ENCODE measurements at places on chromosomes 12 and 14.

DNA sequence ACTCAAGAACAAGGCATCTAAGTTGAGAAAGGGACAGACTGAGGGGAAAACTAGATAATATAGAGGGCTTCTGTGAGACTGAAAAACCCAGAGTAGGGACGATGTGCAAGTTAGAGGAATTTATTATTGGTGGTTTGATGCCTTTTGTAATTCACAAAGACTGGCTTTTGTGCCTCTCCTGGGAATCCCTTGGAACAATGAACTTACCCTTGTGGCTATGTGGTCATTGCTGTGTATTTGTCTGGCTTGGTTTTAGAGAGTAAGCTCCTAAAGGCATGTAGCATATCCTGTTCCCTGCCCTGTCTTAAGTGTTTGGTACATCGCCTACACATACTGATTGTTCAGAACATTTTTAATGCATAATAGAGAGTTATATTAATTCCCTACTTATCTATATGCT lies 26.6 kb downstream of the DCN start:
- no peak for DNase-seq

DNA sequence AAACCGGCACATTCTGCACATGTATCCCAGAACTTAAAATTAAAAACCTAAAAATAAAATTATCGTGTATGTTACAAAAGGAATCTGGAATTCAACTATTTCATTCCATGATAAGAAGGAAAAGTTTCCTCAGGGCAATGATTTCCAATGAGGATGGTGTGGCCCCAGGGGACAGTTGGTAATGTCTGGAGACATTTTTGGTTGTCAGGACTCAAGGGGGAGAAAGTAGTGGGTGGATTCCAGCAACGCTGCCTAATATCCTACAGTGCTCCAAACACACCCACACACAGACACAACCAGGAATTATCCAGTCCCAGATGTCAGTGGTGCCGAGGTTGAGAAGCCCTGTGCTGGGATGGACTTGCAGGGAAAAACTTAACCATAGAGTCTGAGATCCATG lies 228.3 kb downstream of the TMEM132D start:
- no peak for DNase-seq

DNA sequence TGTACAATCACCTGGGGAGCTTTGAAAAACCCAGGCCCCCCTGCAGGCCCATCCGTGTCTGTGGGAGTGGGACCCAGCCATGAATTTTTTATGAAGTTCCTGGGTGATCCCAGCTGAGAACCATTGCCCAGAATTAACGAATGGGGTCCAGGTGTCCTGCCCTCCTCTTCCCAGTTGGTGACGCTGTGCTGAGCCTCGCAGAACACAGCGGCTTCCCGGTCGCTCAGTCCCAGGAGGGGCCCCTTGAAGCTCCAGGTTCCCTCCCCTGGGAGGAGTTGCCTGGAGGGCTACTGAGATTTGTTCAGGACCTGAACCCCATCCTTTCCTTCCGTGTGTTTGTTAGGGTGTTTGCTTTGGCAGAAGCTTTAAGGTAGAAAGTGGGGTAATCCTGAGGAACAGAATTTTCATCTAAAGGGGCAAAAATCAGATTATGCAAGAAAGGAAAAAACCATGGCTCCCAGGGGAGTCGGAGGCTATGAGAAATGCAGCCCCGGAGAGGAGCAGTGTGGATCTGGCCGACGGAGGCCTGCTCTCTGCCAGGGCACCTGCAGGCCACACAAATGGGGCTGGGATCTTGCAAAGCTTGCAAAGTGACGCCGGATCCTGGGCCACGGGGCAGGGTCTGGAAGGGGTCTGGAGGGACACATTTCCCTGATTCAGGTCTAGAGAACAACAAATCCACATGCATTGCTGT lies 164.7 kb upstream of the PRMT8 start:
- DNase-seq = no peak

GRCh38 chr12:112635036-112635435 lies 156.5 kb upstream of the RPH3A start:
- no peak for DNase-seq

- DNase-seq = no peak
Observed at GRCh38 chr12:15880721-15881120, 1.5 kb upstream of the STRAP start.

DNA sequence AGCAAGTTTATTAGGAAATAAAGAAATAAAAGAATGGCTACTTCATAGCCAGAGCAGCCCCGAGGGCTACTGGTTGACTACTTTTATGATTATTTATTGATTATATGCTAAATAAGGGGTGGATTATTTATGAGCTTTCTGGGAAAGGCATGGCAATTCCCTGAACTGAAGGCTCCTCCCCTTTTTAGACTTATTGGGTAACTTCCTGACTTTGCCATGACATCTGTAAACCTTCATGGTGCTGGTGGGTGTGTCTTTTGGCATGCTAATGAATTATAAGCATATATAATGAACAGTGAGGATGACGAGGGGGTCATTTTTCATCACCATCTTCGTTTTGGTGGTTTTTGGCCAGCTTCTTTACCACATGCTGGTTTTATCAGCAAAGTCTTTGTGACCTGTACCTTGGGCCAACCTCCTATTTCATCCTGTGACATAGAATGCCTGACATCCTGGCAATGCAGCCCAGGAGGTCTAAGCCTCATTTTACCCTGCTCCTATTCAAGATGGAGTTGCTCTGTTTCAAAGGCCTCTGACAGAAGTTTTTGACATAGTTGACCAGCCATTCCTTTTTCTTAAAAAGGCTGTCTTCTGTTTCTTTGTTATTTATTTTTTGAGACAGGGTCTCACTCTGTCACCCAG lies 11.1 kb upstream of the PTGES3 start:
- no peak for DNase-seq

- no peak for DNase-seq
Observed at GRCh38 chr12:112169161-112169872, 44.0 kb downstream of the TRAFD1 start.

DNA sequence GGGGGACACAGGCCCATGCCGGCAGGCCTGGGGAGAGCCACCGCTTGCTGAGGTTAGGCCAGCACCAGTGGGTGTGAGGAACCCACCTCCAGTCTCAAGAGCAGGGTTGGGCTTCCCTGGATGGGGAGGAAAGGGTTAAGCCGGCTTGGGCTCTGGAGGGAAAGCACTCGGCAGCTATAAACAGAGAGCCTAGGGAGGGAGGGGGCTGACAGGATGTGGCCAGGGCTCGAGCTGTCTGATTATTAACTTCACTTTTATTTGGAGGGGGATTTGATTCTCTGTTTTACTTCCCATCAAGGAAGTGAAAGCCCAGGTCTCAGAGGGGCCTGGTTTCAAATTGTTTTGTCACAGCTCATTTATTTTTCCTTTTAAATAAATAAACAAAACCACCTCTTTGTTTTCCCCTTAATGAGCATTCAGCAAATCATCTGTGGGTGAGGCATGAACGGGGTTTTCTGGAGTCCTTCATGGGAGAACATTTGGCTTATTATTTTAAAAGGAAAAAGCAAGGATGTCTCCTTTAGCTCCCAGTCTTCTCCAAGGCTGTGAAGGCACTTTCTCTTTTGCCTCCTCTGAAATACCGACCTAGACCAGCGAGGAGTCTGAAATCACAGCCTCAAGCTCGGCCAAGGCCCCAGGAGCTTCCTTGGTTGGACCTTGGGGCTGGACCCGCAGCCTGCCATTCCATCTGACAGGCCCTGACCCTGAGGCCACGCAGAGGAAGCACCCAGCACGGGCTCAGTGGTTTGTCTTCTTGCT lies 21.9 kb upstream of the ZFP36L1 start:
- no peak for DNase-seq

DNA sequence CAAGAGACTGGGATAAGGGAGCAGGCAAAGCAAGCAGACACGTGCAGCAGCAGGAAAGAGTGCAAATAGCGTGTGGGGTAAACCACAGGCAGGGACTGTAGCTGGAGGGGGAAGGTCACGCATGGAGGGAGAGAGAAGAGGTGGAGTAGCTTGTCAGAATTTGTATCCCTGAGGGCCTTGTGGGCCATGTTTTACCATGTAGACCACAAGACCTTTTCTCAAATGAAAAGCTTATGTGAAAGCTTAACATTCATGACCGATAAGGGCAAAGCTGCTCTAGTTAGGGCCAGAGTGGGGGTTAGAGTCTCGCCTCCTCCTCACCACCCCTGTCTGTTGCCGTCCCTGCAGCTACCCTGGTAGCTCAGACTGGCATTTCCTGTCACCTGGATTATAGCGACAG lies 152.9 kb upstream of the E2F7 start:
- no peak for DNase-seq

DNA sequence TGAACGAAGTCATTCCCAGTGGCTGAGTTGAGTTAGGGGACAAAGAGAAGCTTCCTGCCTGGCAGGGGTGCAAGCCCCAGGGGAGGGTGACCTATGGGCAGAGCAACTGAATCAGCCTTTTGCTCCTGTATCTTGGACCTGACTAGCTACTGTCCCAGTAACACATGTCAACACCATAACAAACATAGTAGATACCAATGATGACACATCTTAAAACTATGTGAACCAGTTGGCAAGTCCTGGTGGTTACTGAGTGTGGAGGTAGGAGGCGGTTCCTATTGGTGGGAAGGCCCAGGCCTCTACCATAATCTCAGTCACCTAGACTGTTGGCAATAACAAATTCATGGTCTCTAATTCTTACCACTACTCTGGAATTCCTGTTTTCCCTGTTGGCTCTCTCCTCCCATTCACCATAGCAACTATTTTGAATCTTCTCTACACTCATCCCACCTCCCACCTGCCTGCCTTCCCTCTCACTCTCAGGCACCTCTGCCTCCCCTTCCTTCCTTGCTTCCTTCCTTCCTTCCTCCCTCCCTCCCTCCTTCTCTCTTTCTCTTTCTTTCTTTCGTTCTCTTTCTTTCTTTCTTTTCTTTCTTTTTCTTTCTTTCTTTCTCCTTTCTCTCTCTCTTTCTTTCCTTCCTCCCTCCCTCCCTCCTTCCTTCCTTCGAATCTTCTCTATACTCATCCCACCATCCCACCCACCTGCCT lies 8.1 kb upstream of the P2RX7 start:
- DNase-seq = no peak

DNA sequence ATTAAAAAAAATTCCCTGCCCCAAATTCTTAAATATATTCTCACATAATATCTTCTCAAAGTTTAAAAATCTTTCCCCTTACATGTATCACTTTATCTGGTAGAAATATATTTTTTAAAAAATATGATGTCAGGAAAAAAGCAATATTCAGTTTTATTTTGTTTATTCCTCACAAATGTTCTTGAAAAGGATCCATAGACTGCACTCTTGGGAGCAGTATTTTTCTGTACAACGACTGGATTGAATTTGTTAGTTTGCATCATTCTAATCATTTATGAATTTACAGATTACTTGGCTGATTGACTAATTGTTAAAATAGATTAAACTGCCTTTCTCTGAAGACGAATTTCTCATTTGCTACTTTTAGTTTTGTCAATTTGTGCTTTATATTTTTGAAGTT lies 468.1 kb upstream of the NOVA1 start:
- no peak for DNase-seq

All from NCI-H1436 treated with DMSO at 0.1 percent for 48 hours (cell line).